ENCODE measurements at places on chromosomes 3 and 15.

GRCh38 chr15:86399041-86399954, 319.6 kb downstream of the AGBL1 start:
- no peak for DNase-seq

- DNase-seq = no peak
Observed at GRCh38 chr3:15368561-15369135, 36.3 kb upstream of the SH3BP5 start.

DNA sequence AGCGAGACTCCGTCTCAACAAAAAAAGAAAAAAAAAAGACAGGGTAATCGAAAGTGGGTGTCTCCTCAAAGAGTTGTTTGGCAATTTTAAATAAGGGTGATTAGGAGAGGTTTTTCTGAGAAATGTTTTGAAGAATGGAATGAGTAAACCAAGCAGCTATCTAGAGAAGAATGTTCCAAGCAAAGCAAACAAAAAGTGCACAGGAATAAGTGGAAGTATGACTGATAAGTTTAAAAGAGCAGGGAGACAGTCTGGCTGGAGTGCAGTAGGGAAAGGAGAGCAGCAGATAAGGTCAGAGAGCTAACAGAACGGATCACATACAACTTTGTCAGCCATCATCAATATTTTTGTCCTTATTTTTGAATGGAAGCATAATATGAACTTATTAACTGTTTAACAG, 853.5 kb downstream of the TUSC7 start:
- no peak for DNase-seq

DNA sequence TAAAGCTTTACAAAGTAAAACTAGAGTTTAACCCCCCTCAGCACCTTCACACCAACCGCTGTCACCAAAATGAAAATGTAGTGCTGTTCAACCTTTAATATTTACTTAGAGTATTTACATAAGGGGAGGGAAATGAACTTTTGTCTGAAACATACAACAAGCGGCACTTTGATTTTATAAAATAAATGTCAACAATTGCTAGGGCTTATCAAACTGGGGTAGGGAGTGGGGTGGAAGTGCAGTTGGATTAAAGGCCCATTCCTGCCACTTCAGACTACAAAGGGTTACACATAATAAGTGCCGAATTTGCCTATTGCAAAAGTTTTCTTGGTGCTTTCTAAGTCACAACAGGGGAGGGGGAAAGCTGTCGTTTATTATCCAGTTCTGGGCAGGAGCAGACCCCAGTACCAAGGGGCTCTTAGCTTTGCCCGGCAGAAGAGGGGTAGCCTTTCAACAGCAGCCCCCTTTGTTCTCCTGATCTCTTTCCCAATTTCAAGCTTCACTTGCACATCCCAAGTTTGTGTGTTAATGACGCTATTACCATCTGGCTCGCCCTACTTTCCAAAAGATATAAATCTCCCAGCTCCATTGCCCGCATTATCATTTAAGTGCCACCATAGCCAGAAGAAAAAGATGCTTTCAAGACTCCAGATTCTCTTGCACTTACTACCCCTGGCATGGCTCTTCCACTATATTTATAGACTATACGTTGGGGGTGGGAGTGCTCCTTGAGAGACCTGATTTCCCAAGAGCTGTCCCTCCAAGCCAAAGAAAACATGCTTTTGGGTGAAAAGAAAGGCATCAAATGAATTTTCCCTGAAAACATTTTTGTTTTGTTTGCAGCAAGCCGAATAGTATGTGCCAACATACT, 17.0 kb downstream of the SOX2 start:
- no peak for DNase-seq

- peak; percentile 71 for DNase-seq
Observed at GRCh38 chr3:114308830-114309229, 15.0 kb downstream of the TIGIT start.

GRCh38 chr3:169432708-169433432, 230.6 kb downstream of the MECOM start:
- DNase-seq = no peak

DNA sequence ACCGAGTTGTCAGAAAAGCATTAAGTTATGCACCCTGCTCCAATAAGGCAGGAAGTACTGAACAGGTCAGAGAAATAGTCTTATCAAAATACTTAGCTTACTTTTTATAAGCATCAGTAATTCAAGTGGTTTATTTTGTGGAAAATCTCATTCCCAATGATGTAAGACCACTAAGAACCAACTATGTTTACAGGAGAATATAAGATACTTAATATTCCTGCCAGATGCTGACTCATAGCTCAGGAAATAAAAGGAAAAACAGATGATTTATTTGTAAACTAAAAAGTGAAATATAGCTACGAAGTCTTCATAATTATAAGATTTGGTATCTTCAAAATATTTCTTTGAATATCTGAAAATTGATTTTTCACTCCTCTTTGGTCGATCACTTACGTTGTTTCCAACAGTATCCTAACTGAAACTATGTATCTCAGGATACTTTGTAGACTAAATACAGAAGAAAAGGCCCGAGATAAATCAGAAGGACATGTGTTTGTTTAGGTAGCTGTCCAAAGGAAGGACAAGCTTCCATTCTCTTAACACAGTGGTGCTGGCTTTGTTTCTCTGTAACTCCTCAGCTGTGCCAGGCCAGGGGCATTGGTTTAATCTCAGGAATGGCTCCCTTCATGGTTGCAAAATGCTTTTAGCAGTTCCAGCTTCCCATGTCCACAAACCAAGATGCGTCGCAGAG, 295.8 kb downstream of the GBE1 start:
- no peak for DNase-seq

DNA sequence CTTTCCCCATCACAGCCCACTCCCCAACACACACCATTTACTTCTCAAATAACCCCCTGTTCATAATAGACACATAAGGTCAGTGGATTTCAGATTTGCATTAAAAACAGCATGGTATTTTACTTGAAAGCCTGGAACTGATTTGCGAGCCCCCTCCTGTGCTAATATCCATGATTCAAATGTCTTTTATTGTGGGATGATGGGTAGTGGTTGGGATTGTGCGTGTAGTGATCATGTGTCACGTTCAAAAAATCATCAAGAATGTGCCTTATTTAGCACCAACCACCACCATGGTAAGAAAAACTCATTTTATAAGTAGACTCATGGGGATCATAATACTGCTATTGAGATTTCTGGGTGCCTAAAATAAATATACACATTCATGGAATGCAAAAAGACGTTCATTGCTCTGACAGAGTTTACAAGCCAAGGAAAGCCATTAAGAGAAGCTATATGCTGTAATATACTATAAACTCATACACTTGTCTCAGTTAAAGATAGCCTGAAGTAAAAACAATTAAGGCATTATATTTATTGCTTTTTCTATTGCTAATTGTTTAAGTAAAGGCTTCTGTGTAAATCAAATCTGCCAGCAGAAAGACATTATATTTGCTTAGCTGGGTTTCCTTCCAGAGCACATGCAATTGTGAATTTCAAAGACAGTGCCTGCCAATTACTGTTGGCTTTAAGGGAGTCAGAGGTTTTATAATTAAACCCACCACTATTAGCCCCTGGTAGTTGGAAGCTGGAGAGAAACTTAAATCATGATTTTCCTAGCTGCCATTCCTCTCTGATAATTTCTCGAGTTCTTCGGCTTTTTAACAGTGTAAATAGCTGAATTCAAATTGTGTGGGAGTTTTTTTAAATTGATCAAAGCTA, 4.0 kb downstream of the TRAT1 start:
- no peak for DNase-seq

GRCh38 chr15:89628806-89629715, 26.2 kb downstream of the KIF7 start:
- DNase-seq = no peak

DNA sequence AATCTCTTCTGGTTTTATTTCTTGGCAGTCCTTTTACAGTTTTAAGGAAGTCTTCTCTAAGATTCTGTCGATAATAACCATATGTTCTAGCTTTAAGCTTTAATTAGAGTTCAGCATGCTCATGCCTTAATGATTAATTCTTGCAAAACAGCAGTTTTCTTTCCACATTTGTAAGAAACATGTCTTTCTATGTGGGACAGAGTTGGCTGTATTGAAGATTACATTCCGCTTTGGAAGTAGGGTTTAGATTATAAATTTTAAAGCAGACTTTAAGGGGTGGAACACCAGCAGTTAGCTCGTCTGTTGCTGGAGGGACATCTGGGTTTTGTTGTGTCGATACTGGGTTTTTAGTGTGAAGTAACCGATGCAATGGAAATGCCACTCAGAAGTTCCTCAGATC, 35.3 kb downstream of the SQOR start:
- no peak for DNase-seq

DNA sequence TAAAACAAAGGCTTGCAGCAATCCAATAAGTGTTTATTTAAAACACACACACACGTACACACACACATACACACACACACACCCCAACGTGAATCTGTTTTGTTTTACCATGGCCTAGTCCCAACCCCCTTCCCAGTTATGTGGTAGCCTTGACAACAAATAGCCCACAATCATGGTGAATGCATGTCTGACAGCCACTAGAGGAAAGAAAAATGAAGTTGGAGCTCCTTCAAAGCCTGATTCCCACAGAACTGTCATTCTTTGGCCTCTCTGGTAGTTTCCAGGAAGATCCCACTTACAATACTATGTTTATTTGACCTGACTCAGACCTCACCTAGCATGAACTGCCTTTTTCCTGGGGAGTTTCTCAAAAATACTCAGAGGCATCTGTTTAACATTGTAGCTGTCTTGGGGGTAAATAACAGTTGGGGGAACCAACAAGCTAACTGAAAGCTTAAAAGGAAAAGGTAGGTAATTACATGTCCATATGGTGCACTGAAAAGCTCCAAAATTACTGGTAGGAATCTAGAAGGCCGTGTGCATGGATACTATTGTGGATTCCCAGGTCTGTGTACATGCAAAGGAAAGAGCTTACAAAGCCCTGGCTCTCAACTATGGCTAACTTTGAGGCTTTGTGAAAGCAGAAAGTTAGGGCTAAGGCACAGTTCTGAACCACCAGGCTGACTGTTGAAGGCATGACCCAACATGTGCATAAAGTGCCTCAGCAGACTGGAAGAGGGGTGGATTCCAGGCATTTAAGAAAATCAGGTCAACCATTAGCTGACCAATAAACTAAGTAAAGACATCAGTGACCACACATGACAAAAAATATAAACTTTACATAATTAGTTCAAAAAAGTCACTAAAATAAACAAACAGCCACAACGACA, 65.3 kb downstream of the FAIM start:
- DNase-seq = no peak

- DNase-seq = no peak
Observed at GRCh38 chr15:40630313-40630712, 36.3 kb downstream of the KNL1 start.

- peak; percentile 11 for DNase-seq
Observed at GRCh38 chr3:52670621-52671521, 14.8 kb downstream of the PBRM1 start.

DNA sequence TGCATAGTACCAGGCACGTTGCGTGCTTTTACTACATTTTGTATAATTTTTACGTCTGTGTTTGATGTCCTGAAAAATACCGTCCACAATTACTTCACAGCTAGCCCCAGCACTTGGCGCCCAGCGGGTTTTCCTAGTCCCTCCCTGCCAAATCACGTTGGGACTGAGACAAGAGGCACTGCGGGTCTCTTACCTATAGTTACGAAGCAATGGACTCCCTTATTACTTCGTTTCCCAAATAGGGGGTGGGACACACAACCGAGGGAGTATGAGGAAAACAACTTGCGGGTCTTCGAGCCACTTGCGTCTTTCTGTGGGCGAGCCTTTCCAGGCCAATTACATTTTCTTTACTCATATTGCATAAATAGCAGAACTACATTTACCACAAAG, 620 bp upstream of the CMSS1 start:
- DNase-seq = no peak

DNA sequence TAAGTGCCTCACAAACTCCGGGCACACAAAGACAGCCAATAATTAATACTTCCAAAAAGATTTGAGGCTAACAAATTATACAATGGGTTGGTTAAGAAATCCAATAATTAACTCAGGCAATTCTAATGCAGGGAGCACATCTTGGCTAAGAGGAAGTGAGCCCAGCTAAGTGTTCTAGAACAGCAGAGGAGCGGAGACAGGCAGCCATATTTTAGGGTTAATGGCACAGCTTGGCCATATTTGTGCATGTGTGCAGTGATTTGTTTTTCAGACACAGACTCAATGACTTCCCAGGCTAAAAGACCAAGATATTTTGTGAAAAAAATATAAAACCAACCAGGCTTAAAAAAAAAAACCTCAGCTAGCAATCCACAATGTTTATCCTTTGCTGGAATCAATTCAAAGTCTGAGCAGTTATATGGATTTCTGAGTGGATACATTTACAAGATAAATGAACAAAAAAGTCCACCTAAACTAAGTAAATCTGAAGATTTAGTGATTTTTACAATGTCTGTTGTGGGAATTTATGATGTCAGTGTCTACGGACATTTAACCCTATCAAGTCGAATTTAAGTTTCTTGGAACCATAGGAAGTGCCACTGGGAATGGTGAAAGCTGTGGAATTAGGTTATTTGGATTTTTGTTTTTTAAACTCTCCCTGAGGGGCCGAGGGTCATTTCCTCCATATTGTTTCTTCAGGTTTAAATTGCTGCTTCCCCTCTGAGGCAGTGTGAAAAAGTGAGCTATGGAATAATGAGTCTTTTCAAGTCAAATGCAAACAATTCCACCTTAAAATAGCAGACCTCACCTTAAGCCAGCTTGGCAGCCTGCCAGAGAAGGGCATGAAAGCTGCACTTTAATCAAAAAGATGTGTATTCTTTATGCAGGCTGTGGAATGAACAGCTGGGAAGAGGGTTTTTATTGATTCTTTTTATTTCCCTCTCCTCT, 413.7 kb upstream of the TBL1XR1 start:
- peak; percentile 43 for DNase-seq

- DNase-seq = no peak
Observed at GRCh38 chr15:100311154-100311625, 30.6 kb downstream of the ADAMTS17 start.

GRCh38 chr3:129581623-129582022, 24.9 kb downstream of the PLXND1 start:
- no peak for DNase-seq

- no peak for DNase-seq
Observed at GRCh38 chr3:149296972-149297371, 36.5 kb downstream of the TM4SF18 start.

DNA sequence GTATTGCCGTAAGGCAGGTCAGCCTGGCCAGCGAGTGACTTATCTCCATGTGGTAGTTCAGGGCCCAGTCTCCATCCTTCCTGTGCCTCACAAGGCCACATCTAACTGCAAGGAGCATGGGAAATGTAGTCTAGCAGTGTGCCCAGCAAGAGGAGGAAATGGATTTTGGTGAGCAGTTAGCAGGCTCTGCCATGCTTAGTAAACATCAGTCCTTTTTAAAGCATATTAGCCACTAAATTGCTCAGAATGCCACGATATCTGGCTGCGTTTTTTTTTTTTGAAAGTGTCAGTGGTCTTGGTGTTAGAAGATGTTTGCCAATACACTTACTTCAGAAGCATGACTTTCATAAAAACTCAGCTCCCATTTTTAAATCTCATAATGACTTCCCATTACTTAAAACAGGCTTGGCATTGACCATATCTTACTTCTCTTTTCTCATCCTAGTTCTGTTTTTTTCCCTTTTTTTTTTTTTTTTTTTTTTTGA, 470.2 kb upstream of the TPRG1 start:
- no peak for DNase-seq

Measured in CD4-positive, alpha-beta T cell treated with Interleukin-6 for 4 hours (primary cell).